ENCODE measurements at places on chromosomes 13 and 19.

GRCh38 chr13:104170980-104171555 lies 1104.9 kb upstream of the SLC10A2 start:
- no peak for DNase-seq

GRCh38 chr19:17830567-17831418 lies 9.5 kb upstream of the INSL3 start:
- DNase-seq, result peak; percentile 77

GRCh38 chr19:6223461-6224307 lies 56.1 kb downstream of the MLLT1 start:
- peak; percentile 70 for DNase-seq

GRCh38 chr19:38942471-38943181 lies 11.9 kb downstream of the MRPS12 start:
- DNase-seq, result no peak

DNA sequence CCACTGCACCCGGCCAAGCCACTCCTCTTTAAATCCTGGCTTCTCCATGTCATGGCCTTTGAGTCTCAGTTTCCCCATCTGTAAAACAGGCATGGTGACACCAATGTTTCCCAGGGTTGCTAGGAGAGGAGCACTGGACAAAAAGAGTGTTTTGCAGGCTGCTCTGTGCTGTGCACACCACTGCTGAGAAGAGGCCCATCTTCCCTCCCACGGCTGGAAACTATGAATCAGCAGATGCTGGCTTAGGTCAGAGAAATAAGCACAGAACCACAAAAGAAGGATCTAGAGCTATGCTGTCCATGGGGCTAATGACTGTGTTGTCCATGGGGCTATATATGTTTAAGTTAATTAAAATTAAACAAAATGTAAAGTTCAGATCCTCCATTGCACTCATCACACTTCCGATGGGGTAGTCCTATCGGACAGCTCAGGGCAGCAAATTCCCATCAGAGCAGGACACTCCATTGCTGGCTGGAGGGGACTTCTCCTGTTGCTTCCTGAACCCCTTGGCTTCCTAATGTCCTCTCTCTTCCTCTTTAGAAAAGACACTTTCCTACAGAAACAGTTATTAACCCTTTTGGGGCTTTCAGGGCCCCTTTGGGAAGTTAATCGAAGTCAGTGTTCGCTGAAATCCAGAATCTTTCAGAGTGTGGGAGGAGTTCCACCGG lies 37.1 kb downstream of the TSHZ3 start:
- no peak for DNase-seq

GRCh38 chr13:31020996-31021395 lies 88.5 kb downstream of the TEX26 start:
- no peak for DNase-seq

DNA sequence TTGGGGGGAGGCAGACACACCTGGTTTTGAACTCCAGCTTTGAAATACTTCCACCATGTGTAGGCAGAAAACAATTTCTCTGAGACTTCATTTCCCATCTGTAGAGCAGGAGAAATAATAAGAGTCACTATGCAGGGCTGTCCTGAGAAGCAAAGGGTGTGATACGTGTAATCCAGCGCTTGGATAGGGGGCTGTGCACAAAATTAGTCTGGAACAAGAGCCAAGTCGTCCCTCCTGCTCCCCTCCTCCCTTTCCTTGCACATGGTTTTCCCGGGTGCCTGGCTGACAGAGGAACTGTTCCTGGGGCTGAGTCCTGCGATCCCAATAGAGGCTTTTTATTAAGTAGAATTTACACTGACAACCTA lies 29.6 kb upstream of the UBE2L5 start:
- no peak for DNase-seq

DNA sequence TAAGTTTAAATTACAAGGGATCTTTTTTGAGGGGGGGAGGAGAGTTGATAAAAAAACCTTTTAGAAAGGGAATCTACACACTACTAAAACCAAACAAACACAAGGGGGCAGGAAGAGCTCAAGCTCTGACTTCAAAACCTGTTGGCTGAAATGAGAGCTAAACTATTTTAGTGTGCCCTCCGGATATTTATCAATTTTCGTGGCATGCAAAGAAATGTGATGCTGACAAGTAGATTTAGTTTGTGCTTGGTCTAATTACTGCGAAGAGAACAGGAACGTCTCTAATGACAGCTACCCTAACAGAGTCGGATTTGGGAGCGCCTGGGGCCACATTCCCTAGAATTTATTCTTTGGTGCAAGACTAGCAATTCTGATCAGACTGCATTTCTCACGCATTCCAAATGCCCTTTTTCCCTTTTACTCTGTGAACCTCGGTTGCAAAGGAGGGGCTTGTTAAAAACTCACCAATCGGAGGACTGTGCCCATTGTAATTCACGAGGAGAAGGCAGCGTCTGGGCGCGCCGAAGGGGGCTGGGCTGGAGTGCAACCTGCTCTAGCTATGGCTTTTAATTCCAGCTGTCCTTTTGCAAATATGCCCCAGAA lies 802 bp upstream of the FREM2 start:
- no peak for DNase-seq

GRCh38 chr13:40562975-40563349 lies 103.5 kb downstream of the FOXO1 start:
- DNase-seq, result no peak

DNA sequence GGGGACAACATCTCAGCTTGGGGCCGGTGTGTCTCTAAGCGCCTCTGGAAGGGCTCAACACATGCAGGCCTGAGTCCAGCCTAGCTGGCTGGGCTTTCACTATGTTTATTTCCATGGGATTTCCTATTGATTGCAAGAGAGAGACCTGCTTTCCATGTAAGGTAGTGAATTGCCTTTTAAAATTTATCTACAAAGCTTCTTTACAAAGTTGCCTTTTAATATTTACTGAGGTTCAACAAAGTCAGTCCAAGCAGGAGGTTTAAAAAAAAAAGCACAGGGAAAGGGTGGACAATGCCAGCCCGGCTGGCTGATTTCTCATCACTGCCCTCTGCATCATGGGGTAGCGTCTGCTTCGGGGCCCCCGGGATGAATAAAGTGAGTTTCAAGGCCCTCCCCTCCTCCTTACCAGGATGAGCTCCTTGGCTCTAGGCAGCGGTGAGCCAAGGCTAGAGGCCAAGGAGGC lies 15.8 kb downstream of the TLE2 start:
- DNase-seq, result no peak

GRCh38 chr19:10112037-10112761 lies 706 bp downstream of the P2RY11 start:
- no peak for DNase-seq

DNA sequence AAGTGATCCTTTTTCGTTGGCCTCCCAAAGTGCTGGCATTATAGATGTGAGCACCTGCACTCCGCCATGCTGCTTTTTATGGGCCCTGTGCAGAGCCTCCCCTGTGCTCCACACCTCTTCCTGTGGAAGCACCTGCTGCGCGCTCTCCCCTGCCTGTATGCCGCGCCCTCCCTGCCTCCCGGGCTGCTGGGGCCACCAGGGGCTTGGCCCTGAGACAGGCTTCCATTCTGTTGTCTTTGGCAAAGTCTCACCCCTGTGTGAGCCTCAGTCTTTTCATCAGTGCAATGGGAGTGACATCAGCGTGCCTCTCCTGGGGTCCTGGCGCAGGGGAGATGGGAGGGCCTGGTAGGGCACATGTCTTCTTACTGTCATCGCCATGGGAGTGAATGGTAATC lies 1.3 kb downstream of the FAM174C start:
- DNase-seq, result peak; percentile 42

DNA sequence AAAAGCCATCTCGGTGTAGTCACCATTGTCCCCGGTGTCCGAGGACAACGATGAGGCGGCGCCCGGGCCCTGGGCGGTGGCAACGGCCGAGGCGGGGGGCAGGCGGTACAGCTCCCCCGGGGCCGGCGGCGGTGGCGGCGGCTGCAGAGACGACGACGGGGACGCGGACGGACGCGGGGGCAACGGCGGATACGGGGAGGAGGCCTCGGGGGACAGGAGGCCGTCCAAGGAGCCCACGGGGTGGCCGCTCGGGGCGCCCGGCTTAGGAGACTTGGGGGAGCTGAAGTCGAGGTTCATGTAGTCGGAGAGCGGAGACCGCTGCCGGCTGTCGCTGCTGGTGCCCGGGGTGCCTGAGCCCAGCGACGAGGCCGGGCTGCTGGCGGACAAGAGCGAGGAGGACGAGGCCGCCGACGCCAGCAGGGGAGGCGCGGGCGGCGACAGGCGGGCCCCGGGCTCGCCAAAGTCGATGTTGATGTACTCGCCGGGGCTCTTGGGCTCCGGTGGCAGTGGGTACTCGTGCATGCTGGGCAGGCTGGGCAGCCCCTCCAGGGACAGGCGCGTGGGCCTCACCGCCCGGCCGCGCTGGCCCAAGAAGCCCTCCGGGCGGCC lies 3.5 kb downstream of the IRS2 start:
- DNase-seq, result no peak

GRCh38 chr19:6739390-6739882 lies at the start of gene TRIP10:
TSS of gene TRIP10 (plus strand) at chr19:6739680. CDS start at chr19:6739762, 82 bp downstream.
- peak; percentile 89 for DNase-seq

- no peak for DNase-seq
Measured at GRCh38 chr19:35425682-35426081, 22.4 kb upstream of the FFAR2 start.

DNA sequence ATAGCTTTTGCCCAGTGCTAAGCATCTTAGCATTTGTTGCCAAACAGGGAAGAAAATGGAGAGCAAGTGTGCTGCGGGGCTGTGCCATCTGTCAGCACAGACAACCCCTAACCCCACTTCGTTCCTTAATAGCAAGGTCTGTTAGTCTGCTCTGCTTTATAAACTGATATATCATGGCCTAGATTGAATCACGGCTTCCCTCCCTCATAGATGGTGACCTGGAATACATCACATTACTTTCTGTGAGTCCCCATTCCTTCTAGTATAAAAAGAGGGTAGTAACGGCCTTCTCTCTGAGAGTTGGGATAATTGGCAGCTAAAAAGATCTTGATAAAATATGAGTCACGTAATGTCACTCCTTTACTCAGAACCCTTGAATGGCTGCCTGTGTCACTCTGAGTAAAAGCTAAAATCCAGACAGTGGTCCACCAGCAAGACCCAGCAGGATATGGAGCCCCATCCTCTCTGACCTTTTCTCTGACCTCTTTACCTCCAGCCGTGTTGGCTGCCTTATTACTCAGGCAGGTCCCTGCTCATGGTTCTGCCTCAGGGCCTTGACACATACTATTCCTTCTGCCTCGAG lies 151.7 kb downstream of the DLEU7 start:
- no peak for DNase-seq

GRCh38 chr13:33107361-33107760 lies 91.1 kb downstream of the KL start:
- DNase-seq, result no peak

- no peak for DNase-seq
Measured at GRCh38 chr19:39212375-39212742, 8.3 kb upstream of the SYCN start.

Measured in pancreas (tissue), 10 donors.